ENCODE measurements at places on chromosomes 12 and 14.

DNA sequence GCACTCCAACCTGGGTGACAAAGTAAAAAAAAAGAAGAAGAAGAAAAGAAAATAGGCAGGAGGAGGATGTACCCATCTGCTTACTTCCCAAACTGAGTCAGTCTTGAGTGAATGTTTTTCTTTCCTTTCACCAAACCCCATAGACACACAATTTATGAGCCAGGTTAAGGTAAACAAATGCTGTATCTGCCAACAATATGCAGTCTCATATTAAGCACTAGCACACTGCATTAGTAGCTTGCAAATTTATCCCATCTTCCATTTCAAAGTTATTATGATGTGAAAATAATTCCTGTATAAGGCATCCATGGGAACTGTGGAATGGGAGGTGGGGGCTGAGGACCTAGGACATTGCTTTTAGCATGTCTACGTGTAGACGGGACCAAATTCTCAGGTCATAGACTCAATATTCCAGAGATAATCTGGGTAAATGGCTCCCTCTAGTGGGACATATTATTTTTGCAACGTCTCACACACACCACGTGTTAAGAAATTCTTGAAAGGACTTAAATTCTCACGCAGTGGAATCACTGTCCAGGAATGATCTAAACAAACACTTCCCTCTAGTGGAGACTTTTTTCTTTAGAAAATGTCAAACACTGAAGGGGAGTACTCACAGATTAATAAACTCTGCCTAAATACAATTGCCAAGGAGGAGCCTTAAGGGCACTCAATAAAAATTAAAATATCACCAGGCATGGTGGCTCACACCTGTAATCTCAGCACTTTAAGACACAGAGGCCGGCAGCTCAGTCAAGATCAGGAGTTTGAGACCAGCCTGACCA lies 17.1 kb upstream of the OR10P1 start:
- DNase-seq: peak; percentile 26

DNA sequence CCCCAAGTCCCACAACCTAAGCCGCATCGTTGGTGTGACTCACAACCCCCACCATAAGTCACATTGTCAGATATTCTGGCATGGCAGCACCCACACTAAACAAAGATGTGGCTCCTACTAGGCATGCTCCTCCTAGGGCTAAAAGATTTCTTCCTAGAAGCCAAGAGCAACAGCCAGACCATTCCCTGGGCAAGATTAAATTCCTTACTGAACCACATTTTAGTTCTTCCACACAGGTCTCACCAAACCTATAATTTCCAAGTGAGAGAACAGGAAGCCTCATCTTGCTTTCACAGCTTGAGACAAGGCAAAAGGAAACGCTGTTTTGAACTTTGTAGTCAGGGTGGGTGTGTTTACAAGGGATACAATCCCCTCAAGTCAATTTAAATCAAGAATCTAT lies 632.8 kb downstream of the DIO2 start:
- no peak for DNase-seq

DNA sequence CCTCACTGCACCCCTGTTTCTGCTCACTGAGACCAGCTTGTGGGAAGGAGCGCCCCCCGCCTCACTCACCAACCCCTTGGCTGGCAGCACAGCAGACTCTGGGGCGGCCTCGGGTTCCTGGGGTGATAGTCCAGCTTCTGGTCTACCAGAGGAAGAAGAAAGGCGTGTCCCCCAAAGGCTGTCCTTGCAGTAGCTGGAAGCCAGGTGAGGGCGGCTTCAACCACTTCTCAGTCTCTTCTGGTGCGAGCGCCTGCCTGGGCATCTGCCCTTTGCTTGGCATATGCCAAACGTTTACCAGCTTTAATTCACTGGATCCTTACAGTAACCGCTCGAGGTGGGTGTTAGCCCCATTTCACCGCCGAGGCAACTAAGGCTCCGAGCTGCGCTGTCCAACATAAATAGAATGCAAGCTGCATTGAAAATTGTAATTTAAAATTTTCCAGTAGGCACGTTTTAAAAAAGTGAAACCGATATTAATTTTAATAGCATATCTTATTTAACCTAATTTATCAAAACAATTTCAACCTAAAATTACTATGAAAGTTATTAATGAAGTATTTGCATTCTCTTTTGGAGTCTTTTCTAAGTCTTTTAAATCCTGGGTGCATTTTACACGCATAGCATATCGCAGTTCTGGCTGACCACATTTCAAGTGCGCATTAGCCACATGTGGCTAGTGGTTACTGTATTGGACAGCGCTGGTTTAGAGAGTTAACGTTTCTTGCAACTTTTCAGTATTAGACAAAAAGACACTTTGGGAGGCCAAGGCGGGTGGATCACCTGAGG lies 872 bp downstream of the FAM177A1 start:
- DNase-seq: no peak

GRCh38 chr14:99419905-99420304 lies 60.8 kb downstream of the SETD3 start:
- no peak for DNase-seq

DNA sequence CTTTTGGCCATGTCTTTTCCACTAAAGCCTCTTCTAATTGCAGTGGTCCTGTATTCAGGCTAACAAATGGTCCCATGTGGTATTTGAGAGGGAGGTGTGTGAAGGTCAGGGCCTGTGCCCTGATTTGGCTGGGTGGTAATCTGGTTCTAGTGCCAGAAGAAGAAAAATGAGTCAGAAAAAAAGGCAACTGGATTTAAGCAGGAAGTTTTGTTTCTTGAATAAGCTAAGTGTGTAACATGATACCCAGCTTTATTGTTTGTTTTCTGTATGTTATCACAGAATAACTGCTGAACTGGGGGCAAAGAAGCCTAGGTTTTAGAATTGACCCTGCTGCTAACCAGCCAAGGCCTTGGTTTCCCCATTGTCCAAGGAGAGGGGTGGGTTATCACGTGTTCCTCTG lies 134.0 kb downstream of the ANO6 start:
- DNase-seq: no peak

All from nucleus accumbens (tissue), 56 donors.